ENCODE measurements at places on chromosomes 7 and 10.

- no peak for DNase-seq
Measured at GRCh38 chr7:66399566-66399965, 194.4 kb downstream of the TPST1 start.

DNA sequence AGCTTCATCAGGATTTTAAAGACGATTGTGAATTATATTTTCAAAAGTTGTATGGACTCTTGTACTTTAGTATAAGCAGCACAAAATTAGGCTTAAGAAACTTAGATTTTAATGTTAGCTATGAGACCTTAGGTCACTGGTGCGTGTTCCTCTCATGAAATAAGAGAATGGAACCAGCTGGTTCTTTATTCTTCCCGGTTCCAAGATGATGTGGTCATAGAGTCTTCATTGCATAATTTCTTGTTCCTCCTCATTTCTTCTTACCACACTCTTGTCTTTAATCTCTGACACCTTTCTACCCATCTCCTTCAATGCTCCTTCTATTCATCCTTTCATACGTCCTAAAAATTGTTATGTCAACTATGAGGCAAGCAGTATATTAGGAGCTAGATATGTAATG lies 437.2 kb downstream of the AUTS2 start:
- DNase-seq = no peak

DNA sequence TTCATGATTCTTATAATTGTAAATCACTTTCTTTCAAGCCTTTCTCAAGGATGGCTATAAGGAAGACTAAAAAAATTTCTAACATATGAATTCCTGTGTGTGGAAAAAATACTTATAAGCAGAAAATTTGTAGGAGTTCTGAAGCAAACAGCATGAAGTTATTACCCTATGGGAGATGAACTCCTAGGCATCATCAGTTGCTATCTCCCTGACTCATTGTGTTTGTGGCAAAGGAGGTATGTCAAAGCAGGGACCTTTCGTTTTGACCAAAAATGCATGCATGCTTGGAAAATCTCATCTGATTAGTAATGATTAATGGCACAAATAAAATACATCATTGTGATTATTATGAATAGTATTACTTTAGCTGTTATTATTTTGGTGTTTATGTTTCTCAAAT lies 59.4 kb downstream of the CALCR start:
- no peak for DNase-seq

DNA sequence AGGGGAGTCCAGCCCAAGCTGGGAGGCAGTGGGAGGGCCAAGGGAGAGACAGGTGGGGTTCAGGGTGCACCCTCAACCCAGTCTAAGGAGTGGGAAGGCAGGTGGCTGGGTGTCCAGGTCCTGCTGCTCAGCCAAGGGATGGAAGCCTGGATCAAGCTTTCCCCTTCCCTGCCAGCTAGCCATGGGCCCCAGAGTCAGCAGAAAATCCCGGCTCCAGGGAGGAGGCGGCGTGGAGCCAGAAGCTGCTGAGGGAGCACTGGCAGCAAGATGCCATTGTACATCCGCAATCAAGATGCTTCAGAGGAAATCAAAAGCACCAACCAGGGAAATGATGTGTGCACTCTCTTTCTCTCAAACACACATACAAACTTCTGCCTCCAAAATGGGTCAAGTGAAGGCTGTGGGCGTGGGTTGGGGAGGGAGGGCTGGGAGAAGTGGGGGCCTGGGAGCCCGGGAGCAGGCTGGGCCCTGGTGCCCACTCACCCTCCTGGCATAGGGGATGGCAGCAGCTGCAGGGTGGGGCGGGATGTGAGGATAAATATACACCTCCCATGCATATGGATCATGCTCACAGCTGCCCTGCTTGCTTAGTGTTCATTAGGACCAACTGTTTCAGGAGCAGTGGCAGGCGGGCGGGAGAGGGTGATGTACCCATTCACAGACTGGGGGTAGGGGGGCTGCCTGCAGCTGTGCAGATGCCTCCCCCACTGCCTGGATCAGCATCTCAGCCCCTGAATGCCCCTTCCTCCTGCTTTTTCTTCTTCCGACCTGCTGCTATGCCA lies 24.2 kb downstream of the TRIM8 start:
- no peak for DNase-seq

DNA sequence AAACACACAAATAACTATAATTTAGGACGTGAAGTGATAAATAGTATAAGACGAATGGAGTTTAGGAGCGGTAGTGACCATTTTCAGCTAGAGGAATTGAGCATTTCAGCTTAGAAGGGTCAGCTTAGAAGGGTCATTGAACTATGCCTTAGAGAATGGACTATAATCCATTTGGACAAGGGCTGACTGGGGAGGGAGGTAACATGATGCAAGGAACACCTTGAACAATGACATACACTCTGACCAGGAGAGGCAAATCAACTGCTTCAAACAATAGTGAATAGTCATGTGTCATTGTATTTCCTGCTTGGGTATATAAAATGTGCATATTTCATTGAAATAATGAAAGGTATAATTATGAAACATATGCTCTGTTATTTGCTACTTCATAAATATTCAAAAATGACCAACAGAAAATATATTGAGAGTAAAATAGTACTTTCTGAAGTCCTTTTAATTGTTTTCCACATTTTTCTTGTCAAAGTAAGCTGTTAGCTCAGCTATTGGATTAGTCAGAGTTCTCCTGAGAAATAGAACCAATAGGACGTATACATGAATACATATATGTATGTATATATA lies 40.5 kb upstream of the WASL start:
- no peak for DNase-seq

Data from stimulated activated CD4-positive, alpha-beta T cell treated with anti-CD3 and anti-CD28 coated beads, Interleukin-15, amount 100 ng/mL, for 48 hours (primary cell).